ENCODE measurements at places on chromosomes 5 and 9.

GRCh38 chr5:27140831-27141230, 102.4 kb upstream of the CDH9 start:
- no peak for DNase-seq

GRCh38 chr9:83281306-83282255, 218.6 kb upstream of the RASEF start:
- DNase-seq = no peak

DNA sequence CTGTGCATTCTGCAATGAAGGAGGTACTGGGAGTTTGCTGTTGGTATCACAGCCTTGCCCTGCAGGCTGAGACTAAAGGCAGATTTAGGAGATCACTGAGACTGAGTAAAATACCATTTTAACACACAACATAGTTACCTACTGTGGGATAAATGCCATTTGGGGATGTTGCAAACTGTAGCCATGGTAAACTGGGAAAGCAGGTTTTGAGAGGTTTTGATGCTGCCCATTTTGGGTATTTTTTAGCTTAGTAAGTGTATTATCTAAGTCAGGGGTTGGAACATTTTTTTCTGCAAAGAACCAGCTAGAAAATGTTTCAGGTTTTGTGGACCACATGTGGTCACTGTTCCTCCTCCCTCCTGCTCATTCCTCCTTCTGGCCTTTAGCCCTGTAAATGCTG, 108.9 kb downstream of the EHMT1 start:
- no peak for DNase-seq

GRCh38 chr5:112737463-112738190, at the start of gene APC:
Gene APC, plus strand, starts transcription at chr5:112737885. Its CDS starts 17,006 bp downstream, at chr5:112754891.
- DNase-seq = peak; percentile 53

GRCh38 chr5:63919763-63920478, 42.3 kb downstream of the HTR1A start:
- no peak for DNase-seq

DNA sequence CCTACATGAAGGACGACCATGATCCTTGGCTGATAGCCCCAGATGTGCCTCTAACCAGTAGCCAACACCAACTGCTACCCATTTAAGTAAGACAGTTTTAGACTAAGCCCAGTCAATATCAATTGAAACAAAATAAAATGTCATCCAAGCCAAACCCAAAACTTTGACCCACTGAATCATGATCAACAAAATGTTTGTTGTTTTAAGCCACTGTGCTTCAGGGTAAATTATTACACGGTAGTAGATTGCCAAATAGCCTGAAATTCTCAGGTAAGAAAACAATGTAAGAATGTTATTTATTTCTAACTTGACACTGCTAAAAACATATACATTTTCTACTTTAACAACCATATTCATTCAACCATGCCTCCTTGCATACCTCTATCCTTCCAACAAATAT, 105.5 kb upstream of the PAPPA start:
- DNase-seq = no peak

DNA sequence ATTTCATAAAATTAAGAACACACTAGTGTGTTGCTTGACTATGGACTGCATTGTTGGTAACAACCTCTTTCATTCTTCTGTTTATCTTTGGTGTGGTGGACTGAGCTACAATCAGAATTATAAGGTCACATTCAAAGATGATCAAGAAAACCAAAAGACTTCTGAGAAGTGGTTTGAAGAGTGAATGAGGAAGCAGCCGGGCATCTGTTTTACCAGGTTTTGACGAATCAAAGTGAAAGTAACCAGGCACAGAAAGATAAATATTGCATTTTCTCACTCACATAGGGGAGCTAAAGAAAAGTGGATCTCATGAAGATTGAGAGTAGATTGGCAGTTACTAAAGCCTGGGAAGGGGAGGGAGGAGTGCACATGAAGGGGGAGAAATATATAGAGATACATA, 589.1 kb downstream of the ZNF608 start:
- no peak for DNase-seq

DNA sequence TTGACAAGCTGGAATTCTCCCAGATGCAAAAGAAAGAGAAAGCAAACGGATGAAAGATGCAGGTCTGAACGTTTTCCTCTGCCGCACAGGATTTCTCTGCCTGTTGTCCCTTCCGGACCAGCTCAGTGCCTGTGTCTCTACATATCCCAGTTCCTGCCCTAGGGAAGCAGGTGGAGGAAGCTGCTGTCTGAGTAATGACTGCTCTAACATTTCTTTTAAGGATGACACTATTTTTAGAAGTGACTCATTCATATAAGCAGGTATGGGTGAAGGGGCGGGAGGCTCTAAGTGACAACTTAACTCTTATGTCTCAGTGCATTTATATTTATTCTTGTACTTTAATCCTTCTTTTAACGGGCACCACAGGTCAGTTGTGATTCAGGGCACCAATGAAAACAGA, 128.8 kb downstream of the SLC24A2 start:
- no peak for DNase-seq

DNA sequence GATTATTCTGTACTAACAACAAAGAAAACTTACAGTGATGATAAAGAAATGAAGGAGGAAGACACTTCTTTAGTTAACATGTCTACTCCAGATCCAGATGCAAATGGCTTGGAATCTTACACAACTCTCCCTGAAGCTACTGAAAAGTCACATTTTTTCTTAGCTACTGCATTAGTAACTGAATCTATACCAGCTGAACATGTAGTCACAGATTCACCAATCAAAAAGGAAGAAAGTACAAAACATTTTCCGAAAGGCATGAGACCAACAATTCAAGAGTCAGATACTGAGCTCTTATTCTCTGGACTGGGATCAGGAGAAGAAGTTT, 67.9 kb downstream of the VCAN start:
- DNase-seq = no peak

GRCh38 chr5:88769165-88769564, 113.8 kb downstream of the MEF2C start:
- DNase-seq = no peak

- no peak for DNase-seq
Observed at GRCh38 chr9:113888336-113888735, 12.2 kb downstream of the ZNF618 start.

DNA sequence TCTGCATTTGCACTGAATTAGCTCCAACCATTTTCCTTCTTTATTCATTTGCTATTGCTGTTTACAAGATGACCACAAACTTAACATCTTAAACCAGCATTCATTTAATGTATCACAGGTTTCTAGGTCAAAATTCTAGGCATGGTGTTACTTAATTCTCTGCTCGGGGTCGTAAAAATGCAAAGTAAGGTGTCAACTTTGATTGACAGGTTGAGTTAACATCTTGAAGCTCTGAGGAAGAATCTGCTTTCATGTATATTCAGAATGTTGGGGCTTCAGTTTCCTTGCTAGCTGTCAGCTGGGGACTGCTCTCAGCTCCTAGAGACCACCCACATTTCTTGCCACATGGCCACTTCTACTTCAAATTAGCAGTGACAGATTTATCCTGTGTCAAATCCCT, 348.7 kb upstream of the GRIN3A start:
- no peak for DNase-seq

DNA sequence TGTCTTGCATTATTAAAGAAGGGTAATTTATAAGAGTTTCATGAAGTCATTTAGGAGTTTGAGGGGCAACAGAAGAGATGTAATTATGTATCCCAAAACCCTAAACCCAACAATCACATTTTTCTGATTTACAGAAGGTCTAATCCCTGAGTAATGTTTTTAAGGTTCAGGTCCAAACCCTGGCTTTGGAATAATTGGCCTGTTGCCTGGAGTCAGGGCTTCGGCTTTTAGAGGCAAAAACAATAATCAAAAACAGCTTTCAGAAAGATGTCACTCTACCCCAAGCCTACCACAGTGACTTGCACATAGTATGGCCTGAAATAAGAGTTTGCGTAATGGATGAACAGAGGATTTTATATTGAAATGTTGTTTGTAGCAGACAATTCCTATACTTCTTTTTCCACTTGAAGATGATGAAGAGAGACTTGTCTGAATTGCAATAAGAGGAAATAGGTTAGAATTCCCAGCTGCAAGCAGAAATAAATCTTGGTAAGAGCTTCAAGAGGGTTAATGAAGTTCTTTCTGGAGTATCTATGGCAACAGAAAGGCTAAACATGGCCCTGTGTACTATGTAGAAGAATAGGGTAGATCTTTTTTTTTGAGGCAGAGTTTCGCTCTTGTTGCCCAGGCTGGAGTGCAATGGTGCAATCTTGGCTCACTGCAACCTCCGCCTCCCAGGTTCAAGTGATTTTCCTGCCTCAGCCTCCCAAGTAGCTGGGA, 152.0 kb downstream of the GPBP1 start:
- DNase-seq = no peak

GRCh38 chr9:92656537-92656925, 13.4 kb downstream of the IPPK start:
- no peak for DNase-seq

GRCh38 chr9:96052686-96053085, 177.2 kb downstream of the ERCC6L2 start:
- DNase-seq = no peak

Measured in activated effector memory CD4-positive, alpha-beta T cell treated with Interleukin-2 at 50 U/mL for 16 hours (primary cell).